ENCODE measurements at places on chromosomes 2 and 18.
A peak's percentile ranks its signal among the peaks of the same experiment; 100 is the strongest.

DNA sequence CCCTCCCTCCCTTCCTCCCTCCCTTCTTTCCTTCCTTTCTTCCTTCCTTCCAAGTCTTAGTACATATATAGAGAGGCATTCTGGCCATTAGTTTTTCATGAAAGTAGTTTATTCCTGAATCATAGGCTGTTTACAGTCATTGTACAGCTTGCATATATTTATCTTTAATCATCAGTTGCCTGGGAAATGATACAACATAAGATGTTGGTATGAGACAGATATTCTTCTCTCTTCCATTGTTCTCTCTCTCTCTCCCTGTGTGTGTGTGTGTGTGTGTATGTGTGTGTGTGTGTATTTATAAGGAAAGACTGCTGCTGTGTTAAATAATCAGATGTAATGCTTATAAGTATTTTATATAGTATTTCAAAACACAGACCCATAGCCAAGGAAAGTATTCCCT is 289.8 kb upstream of the UBE2E3 start:
- DNase-seq = no peak

- no peak for DNase-seq
These were observed 27.6 kb upstream of the ZEB2 start for GRCh38 chr2:144547494-144547893.

DNA sequence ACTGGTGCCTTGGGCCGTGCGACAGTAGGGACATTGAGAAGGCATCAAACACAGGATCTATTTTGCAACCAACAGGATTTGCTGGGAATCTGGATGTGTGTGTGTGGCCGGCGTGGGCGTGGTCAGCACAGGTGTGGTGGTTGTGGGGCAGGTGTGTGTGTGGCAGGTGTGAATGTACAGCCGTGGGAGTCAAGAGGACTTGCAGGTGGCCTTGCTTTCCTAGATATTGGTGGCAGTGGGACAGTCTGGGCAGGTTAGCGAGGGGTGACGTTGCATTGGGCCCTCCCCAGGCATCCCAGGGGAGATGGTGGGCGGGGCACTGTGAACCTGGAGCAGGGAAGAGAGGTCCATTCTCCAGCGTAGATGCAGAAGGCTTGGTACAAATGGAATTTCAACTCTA is 3.2 kb upstream of the LIMS2 start:
- DNase-seq = no peak

DNA sequence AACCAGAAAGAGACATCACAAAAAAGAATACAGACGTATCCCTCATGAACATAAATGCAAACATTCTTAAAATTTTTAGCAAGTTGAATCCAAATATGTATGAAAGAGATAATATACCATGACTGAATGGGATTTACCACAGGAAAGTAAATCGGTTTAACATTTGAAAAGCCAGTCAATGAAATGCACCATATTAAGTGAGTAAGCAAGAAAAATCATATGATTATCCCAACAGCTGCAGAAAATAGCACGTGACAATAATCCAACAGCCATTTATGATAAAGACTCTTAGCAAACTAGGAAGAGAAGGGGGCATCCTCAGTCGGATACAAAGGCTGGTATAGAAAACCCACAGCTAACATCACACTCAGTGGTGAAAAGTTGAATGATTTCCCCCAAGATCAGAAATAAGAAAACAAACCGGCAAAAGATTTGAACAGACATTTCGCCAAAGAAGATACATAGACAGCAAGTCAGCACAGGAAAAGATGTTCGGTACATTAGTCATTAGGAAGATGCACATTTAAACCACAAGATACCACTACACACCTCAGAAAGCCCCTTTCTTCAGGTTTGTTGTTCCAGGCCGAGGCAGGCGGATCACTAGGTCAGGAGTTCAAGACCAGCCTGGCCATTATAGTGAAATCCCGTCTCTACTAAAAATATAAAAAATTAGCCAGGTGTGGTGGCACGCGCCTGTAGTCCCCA is 144.3 kb downstream of the INHBB start:
- DNase-seq = no peak

DNA sequence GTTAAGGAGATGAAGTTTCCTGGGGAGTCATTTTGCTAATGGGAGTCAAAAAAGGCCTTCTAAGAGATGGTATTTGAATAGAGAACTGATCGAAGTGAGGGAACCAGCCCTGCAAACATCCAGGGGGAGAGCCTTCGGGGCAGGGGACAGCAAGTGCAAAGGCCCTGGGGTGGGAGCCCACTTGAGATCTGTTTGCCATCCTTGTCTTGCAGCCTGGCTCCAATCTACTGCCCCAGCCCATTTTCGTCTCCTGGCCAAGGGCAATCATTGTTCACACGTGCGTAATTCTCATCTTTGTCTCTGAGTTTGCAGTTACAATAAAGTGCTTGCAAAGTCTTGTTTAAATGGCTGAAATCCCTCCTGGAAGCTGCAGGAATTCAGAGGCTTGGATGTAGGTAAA is 43.1 kb upstream of the AFF3 start:
- no peak for DNase-seq

DNA sequence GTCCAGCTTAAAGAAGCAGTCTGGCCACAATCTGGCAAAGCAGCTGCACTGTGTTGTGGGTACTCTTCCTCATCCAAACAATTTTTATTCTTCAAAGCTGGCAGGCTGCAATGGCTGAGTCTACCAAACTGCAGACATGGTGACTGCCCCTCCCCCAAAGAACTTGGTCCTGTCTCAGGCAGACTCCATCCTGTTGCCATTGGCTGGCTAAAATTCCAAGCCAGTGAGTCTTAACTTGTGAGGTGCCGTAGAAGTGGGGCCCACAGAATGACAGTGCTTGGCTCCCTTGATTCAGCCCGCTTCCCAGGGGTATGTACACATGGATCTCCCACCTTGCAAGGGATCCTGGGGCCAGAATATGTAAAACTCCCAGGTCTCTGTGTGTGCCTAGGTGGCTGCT is 14.5 kb upstream of the NXPH2 start:
- no peak for DNase-seq

DNA sequence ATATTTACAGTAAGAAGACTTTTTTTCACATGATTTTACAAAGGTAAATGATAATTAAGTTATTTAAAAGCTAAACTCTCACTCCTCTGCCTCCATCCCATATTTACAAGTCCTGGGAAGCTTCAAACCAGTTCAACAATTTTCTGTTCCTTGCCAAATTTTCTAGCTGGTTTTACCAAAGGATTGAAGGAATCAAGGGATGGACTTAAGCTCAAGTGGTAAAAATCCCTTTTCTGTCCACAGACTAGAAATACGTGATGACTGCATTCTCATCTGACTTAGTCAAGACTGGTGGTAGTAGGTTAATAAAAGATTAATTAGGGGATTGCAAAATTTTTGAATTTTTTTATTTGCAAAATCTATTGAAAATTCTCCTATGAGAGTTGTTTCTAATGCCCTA is 297.3 kb downstream of the MTX2 start:
- no peak for DNase-seq

DNA sequence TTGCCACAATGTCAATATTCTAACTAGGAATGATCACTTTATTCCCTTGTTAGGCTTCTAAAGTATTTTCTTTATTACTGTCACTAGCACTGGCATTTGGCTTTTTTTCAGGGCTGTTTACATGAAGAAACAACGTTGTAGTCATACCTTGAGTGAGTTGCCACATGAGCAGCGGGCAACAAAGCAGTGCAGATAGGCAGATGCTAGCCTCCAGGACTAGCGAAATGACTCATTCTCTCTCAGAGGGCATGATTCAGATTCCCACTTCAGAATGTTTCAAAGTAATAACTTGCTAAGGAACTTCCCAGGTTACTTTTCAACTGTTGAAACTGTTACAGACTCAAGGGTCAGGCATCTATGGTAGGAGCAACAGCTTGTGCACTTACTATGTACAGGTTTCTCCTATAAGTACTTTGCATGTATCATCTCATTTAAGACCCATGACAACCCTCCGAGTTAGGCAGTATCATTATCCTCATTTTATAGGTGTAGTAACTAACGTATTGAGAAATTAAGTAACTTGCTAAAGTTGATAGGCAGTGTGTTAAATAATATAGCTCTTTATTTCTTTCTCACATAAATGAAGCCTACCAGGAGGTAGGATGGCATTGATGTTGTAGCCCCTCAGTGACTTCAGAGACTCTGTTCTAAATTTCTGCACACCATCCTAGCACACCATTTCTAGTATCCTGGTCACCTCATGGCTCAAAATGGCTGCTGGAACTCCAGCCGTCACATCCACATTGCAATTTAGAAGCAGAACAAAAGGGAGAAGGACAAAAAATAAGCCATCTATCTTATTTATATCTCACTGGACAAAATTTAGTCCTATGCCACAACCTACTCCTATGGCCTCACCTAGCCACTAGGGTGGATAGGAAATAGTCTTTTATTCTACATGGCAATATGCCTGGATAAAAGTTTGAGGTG is 83.3 kb downstream of the ICOS start:
- no peak for DNase-seq

GRCh38 chr18:49817947-49818346 is 4.6 kb upstream of the ACAA2 start:
- no peak for DNase-seq

DNA sequence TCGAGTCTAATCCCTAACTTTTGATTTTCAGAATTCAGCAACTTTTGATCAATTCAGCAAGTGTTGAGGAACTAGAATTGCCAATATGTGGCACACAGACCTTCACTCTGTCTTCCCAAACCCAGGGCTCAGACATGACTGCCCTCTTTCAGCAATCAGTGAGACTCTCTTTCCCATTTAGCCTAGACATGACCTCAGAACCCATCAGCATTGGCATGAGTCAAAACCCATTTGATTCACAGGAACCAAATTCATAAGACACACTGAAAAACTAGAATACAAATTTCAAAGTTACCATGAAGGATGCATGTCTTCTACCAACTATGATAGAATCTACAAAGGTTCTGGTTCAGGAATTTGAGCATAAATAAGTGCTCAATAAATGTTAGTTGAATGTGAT is 113.6 kb upstream of the MAP3K20 start:
- no peak for DNase-seq

DNA sequence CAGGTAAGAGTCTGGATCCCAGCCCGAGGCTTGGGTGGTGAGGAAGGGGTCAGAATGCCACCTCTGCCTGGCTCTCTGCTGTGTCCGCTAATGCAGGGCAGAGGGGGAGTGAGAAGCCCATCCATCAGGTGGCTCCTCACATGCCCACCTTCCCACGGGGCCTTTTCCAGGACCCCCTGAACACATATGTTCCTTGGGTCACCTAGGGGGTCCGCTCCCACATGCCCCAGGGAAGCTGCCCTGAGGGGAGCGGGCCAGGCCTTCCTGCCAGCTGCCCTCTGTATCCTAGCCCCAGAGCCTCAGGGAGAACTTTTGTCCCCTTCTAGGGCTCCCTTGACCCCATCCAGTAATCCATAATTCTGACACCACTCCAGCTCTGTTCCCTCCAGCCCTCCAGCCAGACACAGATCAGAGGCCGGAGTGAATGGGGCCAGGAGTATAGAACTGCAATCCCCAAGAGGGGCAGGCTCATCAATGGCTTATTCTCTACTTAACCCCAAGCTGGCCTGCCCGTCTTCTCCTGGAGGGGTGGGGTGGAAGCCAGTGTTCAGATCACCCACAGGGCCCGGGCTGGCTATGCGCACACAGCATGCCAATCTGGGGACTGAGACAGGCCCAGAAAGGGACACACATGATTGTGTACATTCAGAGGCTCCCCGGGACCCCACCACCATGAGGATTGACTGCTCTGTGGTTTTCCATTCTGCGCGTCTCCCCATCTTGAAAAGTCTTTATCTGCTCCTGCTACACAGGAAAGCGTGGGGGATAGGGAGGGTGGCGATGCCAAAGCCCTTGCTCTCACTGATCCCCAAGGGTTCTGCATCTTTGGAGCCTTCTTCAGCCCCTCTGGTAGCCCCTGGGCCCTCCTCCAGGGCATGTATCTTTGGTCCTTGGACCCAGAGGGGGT is 1.1 kb downstream of the EMILIN1 start:
- DNase-seq = no peak

DNA sequence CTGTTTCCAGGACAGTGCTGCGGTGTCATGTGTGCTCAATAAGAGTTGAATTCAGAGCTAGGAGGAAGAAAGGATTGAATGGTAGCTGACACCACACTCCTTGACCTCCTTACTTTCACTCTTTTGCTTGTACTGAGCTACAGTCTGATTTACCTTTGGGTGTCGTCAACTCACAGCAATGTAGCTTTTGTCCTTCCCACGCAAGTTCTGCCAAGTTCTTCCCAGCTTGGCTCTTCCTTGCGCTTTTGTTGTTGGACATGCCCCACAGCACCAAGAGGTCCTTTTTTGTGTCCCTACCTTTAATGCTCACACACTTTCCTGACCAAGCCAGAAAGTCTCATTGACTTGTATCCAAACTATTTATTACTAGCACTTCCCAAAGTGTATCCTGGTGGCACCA is 38.3 kb upstream of the ITGB6 start:
- DNase-seq = no peak

GRCh38 chr18:35122586-35123224 is 81.5 kb downstream of the MAPRE2 start:
- no peak for DNase-seq

DNA sequence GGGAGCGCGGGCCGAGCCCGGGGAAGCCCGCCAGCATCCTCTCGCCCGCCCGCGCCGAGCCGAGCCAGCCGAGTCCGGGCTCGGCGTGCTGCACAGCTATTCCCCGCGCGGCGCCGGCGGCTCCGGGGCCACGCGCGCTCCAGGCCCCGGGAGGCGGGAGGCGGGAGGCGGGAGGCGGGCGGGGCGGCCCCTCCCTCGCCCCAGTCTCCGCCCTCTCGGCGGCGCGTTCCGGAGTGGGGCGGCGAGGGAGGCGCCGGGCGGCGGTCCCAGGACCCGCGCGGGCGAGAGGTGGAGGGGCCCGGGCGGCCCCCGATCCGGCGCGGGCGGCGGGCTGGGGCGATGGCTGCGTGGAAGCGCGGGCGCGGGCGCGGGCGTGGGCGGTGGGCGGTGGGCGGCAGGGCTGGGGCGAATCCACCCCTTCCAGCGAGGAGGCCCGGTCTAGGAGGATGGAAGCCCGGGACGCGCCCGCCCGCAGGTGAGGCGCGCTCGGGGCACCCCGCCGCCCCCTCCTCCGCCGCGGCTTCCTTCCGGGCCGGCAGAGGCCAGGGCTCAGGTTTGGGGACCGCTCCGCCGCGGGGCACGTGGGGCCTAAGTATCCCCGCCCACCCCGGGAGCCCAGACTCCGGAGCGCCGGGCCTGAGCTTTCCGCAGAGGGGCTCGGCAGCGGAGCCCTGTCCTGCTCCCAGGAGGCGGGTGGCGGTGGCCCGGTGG is at the start of gene ADCY3:
TSS of gene ADCY3 (minus strand) at position 140 of the 711 bp plus-strand sequence. CDS start 1,250 bp downstream, outside the sequence.
- DNase-seq = peak; percentile 44

- DNase-seq = peak; percentile 22
These were observed 360.1 kb downstream of the LPIN1 start for GRCh38 chr2:12106440-12107080.

- DNase-seq = no peak
These were observed 135.2 kb downstream of the PRPF40A start for GRCh38 chr2:152582081-152582480.

- no peak for DNase-seq
These were observed 14.0 kb upstream of the ELAC1 start for GRCh38 chr18:50953822-50954221.

DNA sequence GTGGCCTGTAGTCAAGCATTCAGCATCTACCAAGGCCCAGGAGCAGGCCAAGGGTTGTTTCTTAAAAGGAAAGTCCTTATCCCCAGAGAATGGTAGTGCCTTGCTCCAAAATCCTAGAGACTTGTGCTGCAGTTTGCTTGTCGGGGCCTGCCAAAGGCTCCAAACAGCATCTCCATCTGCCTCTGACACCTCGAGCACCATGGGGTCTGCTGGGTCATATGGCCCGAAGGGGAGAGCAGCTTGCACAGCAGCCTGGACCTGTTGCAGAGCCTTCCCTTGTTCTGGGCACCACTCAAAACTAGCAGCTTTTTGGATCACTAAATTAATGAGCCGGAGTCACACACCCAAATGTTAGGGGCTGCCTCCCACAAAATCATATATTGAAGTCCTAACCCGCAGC is 35.7 kb downstream of the GNAL start:
- no peak for DNase-seq

Data from SW 1271 (cell line).